ENCODE measurements at places on chromosomes 13 and 19. TPM values are rescaled to one million over a fixed set of nuclear protein-coding genes. Genes with fewer than 3 reads are reported as not detected.

SIGLEC5 gene
- total RNA-seq, result not detected

CYP2A7 gene
- total RNA-seq, result not detected

SLC35E1 gene
- 33.2 TPM for total RNA-seq

JAK3 gene
- total RNA-seq, result 18.4 TPM

ATP1A3 gene
- total RNA-seq, result 0.18 TPM

GRCh38 chr13:34241332-34241731 is 423.4 kb downstream of the RFC3 start:
- no peak for DNase-seq

DNA sequence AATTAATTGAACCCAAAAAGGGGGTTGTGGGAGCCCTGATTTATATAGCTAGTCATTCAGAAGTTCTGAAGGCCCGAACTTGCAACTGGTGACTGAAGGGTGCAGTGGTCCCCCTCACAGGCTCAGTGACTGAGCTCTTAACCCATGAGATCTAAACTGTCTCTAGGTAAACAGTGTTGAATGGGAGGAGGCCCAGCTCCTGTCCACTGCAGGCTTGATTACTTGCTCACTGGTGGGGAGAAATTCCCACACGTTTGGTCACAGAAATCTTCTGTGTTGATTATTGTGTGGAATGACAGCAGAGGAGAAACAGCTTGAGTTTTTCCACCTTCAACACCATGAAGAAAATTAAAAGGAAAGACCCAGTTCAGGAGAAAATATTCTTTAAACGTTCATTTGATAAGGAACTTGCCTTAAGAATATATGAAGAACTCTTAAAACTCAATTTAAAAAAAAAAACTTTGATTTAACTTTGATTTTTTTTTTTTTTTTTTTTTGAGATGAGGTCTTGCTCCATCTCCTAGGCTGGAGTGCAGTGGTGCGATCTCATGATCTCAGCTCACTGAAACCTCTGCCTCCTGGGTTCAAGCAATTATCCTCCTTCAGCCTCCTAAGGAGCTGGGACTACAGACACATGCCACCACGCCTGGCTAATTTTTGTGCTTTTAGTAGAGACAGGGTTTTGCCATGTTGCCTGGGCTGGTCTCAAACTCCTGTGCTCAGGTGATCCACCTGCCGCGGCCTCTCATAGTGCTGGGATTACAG is 249.3 kb downstream of the UQCRFS1 start:
- no peak for DNase-seq

DNA sequence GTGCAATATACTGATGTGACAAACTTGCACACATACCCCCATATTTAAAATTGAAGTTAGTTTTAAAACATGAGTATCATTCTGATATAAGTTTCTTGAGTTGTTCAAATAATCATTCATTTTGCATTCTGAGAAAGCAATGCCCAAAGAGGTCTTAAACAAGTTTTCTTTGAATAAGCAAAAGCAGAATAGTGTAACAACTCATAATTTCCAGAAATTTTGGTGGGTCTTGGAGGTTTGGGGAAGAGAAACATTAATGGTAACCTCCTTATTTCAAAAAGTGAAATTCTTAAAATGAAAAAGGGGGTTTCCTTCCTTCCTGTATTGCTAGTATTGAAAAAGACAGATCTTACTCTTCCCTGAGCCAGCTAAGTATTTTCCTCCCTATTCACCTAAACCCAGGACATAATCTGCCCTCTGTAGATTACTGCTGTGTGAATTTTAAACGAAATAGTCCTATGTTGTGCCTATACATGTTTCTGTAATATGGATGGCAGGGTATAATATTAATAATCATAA is 30.4 kb downstream of the SLC25A15 start:
- no peak for DNase-seq

GRCh38 chr13:99251921-99252320 is 6.3 kb downstream of the GPR18 start:
- no peak for DNase-seq

- no peak for DNase-seq
Observed at GRCh38 chr19:4295972-4296771, 6.0 kb downstream of the TMIGD2 start.

DNA sequence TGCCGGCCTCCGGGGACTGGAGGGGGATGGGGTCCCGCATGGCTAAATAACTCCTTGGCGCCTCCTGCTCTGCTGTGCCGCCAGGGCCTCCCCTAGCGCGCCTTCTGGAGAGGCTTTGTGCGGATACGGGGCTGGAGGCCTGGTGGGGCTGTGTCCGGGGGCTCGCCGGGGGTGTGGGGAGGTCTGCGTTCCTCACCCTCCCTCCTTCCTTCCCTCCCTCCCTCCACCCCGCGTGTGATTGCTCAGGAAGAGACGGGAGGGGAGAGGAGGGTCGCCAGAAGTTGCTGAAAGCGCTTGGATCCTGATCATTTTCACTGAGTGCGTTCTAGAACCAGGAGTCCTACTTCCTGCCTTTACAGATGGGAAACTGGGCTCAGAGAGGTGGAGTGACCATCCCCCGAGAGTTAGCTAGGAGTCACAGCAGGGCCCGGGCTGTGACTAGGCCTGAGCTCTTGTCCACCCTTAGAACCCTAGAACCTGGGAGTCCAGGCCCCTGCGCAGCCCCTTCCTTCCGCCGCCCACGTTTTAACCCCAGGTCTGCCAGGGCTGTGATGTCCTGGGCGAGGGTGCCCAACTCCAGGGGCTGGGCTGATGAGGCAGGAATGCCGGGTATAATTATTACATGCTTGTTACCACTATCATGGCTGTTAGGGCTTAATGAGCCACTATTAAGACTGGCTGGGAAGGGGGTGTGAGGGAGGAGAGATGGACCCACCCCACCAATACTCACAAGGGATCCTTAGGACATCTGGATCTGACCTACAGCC is 782 bp upstream of the JUND start:
- peak; percentile 79 for DNase-seq

GRCh38 chr13:46567671-46568070 is 14.7 kb downstream of the LRCH1 start:
- DNase-seq, result no peak

DNA sequence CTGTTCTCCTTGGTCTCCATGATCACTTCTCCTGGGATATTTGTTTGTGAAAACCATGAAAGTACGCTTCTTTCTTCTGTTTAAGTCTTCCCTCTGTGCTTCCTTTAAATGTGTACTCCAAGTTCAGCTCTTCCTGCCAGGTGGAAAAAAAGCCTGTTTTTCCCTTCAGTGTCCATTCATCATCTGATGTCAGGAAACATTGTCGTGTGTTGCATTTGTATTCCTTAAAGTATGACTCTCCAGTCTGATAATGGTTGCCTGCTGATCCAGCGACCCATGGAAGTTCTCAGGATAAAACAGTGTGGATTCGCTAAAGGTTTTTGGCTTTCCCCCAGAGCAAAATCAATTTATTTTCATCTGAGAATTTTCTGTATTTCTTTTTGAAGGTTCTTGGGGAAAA is 22.3 kb downstream of the SACS start:
- no peak for DNase-seq

DNA sequence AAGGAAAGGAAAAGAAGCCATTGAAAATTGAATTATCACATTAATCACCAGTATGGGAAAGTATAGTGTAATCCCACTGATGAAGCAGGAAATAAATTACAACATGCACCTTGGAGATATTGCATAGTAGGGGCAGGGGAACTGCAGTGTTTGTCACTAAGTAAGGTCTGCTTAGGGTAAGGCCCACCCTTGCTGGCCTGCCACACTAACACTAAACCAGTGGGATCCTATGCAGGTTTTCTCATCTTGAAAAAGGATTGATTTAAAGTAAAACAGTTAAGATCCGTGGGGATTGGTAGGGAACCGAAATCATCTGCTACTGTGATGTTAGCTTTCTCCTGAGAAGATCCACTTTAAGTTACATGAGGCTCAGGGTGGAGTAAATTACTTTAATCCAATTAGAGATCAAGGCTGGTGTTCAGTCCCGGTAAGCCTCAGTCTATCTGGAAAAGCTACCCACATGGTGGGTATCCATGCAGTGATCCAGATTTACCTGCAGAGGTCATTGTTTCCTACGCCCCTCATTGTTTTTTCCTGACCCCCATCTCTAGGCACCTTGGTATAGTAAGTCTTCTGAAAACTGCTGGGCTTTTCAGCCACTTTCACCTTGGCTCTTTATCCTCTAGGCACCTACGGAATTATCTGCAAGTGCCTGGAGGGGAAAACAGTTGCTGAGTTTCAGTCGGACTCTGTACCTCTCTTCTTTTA is 1014.9 kb upstream of the ATXN8OS start:
- no peak for DNase-seq
